SK-N-SH (cell line): ENCODE measurements at places on chromosomes 4 and X.

GRCh38 chrX:47814851-47815250, 21.9 kb upstream of the ZNF81 start:
- DNase-seq, result no peak

DNA sequence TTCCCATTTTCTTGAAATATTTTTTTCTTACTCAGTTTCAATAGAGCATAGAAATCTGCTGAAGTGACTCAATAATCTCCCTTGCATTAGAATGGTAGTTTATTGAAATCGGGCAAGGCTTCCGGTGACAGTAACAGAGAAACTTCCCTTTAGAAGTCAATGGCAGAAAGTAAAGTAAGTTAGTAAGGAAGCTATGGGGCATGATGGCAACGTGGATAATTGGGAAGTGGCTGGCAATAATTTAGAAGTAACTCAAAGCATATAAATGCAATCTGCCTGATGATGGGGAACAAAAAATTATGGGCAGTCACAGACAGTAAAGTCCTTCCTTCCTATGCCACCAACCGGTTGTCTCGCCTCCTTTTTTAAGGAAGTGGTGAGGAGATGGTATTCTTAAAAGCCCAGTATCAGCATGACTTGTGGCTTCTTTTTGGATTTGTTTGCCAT, 7.6 kb downstream of the CYBB start:
- DNase-seq, result no peak

DNA sequence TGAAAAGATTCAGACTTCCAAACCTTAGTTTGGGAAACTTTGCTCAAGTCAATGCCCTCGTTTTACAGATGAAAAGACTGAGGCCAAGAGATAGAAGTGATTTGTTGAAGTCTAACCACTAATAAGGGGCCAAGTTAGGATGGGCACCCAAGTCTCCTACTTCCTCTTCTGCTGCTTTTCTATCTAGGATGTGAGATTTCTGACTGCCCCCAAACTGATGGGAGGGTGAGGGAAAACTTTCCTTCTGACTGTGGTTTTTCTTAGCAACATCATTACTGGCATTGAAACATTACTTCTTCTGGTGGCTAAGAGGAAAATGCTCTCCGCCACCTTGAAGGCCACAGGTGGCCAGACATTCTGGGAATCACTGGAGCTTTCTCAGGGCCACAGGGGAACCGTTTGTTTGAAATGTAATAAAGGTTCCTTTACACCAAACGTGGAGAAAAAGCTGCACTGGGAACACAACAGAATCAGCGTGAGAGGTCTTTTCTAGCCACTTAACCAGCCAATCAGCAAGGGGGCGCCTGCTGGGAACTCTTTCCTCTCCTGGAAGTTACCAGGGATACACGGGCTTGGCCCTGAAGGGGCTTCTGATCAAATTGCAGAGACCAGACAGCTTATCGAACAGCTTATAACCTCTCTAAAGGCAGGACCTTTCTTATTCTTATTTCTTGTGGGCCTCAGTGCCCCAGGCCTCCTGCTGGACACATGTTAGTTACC, 115.9 kb upstream of the TEX13D start:
- DNase-seq, result no peak

GRCh38 chrX:154355094-154355775, 19.2 kb downstream of the FLNA start:
- no peak for DNase-seq
